ENCODE measurements at places on chromosomes 1 and 21. TPM values are rescaled to one million over a fixed set of nuclear protein-coding genes. Genes with fewer than 3 reads are reported as not detected.

DNA sequence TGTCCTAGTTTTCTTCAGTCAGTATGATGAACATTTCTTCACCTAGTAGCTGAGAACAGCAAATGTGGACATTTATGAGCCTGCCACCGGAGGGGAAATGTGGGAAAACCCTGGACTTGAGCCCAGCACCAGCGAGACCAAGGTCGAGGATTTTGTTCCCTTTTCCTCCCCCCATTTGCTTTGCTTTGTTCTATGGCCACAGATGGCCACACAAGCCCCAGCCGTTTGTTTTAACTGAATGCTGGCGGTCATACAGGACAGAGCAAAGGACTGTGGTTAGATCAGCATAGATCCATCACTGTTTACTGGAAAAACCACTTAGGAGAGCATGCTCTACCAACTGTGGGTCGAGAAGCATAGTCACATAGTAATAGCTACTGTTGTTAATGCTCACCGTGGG lies 20.9 kb downstream of the SH2D2A start:
- peaks cover 14% of the 10 kb centered on the region for H3K36me3 ChIP-seq
- no peak overlapping the region for H3K27ac ChIP-seq
- peaks cover 7% of the 10 kb centered on the region for H3K4me1 ChIP-seq
- DNase-seq = no peak

DNA sequence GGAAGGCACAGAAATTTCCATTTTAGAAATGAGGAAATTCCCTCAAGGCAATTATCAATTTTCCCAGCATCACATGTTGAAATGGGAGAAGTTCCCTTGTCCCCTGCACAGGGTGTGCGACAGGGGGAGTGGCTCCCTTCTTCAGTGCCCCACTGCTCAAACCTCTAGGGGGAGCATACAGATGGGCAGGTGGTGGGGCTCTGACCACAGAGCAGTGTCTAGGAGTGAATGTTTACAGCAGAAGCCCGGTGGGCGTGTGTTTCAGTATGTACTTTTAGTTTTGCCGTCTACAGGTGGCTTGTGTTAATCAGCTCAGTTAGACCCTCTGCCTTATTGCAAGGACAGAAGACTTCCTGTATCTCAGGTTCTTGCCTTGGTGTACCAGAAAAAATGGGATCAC lies 493.7 kb upstream of the PLXNA2 start:
- H3K27me3 ChIP-seq = peaks cover 4% of the 10 kb centered on the region
- no peak for DNase-seq
- H3K36me3 ChIP-seq = peaks cover 2% of the 10 kb centered on the region
- no peak overlapping the region for H3K27ac ChIP-seq

GRCh38 chr1:156504438-156504813 lies 3.9 kb upstream of the MEF2D start:
- H3K36me3 ChIP-seq = no peaks in the 10 kb centered on the region
- peak overlapping the region; percentile 52 for H3K4me3 ChIP-seq
- DNase-seq = no peak
- no peak overlapping the region for H3K27ac ChIP-seq
- no peaks in the 10 kb centered on the region for H3K27me3 ChIP-seq

Gene AMIGO1
- total RNA-seq = 7.2 TPM

Gene DPH2
- total RNA-seq = 32.7 TPM

DNA sequence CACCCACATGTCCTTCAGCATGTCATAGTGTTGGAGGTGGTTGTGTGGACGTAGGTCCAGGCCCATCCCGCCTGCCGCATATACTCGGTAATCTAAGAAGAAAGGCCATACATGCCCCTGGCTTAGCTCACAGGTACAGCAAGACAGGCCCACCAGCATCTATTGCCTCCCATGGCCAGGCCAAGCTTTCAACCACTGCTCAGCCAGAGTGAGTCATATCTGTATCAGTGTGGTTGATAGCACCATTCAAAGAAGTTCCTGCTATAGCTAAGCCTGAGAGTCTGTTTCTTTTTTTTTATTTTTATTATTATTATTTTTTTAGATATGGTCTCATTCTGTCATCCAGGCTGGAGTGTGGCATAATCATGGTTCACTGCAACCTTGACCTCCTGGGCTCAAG lies 17.0 kb downstream of the KLHDC8A start:
- peaks cover 15% of the 10 kb centered on the region for H3K4me1 ChIP-seq
- no peak for DNase-seq
- no peak overlapping the region for H3K27ac ChIP-seq
- no peak overlapping the region for H3K4me3 ChIP-seq
- H3K36me3 ChIP-seq = peaks cover 4% of the 10 kb centered on the region

DNA sequence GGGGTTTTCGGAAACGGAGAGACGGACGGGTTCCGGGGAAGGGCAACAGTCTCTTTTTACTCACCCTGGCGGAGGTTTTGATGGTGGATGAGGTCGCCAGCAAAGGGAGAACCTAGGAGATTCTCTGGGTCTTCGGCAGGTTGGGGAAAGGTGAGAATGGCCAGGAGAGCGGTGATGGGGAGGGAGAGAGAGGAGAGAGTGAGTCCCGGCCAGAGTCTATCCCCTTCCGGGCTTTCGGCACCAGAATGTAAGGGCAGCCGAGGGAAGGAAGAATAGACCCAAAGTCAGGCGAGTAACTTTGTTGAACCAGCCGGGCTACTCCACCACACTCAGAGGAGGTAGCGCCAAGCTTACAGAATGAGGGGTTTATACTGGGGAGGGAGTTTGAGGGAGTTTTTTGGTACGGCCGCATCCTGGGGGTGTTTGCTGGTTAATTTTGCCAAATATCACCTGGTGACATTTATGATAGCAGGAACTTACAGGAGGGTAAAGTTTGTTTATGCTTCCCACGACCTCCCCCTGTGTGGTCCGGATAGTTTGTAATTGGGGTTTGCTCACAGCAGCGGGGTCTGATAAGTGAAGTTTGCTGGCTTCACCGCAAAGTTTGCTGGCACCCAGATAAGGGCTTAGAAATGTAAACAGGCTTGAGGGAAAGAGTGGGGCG lies 141.1 kb upstream of the ETV3 start:
- H3K27ac ChIP-seq = no peak overlapping the region
- no peak overlapping the region for H3K4me3 ChIP-seq
- no peaks in the 10 kb centered on the region for H3K36me3 ChIP-seq
- peaks cover 35% of the 10 kb centered on the region for H3K27me3 ChIP-seq

DNA sequence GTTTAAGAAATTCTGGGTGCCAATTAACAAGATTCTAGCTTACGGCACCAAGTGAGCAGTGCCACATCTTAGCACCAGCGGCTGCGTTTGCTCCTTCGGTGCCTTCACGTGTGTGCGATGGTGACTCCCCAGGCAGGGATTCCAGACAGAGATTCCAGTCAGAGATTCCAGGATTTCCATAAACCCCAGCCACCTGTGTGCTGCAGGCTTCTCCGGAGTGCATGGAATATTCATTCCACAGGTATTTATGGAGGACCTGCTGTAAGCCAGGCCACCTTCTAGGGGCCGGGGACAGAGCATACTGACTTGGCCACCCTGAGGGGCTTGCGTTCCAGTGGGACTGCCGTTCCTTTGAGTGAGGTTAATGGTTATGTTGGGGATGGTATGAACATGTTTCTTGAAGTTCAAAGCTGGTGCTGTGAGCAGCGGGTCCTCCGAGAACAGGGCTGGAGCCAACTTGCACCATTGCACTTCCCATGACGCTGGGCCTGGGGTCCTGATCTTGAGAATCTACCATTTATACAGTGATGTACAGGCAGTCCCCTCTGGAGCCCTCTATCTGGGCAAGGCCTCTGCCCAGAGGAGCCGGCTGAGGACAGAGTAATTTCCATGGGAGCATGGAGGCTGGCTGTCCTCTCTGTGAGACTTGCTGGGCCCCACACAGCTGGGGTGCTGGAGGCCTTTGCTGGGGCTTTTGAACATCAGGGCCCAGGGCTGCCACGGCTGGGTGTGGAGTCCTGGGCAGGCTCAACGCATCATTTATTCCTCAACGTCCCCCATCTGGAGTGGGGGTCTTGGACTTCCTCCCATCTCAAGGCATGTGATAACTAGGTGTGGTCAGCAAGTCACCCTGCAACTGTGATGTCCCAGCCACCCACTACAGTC lies 58.8 kb upstream of the AJAP1 start:
- H3K27ac ChIP-seq = no peak overlapping the region
- no peaks in the 10 kb centered on the region for H3K36me3 ChIP-seq
- no peak for DNase-seq
- H3K27me3 ChIP-seq = peaks cover 2% of the 10 kb centered on the region
- no peaks in the 10 kb centered on the region for H3K4me1 ChIP-seq

- no peaks in the 10 kb centered on the region for H3K36me3 ChIP-seq
- H3K4me1 ChIP-seq = peaks cover 9% of the 10 kb centered on the region
- H3K27ac ChIP-seq = no peak overlapping the region
- DNase-seq = no peak
- H3K27me3 ChIP-seq = no peaks in the 10 kb centered on the region
Measured at GRCh38 chr1:182087304-182087703, 25.8 kb upstream of the ZNF648 start.

DNA sequence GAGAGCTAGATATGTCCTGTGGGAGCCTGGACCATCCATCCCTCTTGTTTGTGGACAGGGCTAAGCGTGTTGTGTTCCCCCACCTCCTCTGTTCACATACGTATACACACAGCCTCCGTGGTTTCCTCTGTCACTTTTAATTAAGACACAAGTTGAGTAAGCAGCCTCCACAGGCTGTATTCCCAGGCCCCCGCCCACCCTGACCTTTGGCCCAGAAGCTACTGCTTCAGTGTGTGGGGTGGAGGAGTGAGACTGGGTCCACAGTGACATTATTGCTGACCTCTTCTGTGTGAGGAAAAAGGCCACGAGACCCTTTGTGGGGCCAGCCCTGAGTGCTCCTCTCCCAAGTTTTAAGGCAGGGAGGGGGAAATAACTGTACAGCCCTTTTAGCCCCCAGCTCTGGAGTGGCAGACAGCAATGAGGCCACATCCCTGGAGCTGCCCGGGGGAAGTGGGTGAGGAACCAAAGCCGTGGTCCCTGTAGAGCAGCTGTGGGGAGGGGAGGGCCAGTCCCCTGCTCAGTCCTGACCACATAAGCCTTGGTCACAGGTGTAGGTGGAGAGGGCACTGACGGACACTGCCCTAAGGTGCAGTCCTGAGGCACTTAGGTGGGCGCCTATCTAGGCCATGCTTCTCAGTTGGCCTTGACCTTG lies 4.4 kb downstream of the ELOVL1 start:
- peaks cover 64% of the 10 kb centered on the region for H3K4me1 ChIP-seq
- peaks cover 36% of the 10 kb centered on the region for H3K36me3 ChIP-seq
- H3K27me3 ChIP-seq = no peaks in the 10 kb centered on the region
- H3K27ac ChIP-seq = no peak overlapping the region
- H3K4me3 ChIP-seq = peak overlapping the region; percentile 82
- no peak for DNase-seq

Gene TRIM62
- 8.6 TPM for total RNA-seq

- H3K27ac ChIP-seq = no peak overlapping the region
- H3K36me3 ChIP-seq = peaks cover 11% of the 10 kb centered on the region
- no peak overlapping the region for H3K4me3 ChIP-seq
- no peaks in the 10 kb centered on the region for H3K4me1 ChIP-seq
- DNase-seq = no peak
Measured at GRCh38 chr1:99749504-99750347, 16.7 kb downstream of the FRRS1 start.

DNA sequence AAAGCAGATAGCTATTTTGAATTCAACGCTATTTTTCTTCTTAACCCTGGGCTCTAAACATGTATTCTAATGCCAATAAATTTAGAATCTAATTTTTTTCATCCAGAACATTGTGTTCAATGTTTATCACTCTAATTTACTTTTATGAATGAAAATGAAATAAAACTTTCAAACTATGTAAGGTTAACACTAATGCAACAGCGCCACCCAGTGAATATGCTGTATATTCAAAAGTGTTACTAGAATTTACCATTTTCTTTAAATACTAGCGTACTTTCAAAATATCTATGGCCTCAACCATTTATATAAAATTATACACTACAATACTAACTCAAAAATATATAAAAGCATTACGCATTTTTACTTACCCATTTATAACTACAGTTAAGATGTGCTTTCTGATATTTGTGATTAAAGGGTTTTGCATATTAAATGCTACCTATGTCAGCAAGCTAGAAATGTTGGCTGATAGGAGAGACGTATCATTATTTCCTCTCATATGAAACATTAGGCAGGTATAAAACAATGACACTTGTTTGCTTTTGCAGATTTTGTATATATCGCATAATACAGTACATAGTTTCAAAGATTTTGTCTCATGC lies 5.9 kb upstream of the NUF2 start:
- peak overlapping the region; percentile 42 for H3K4me3 ChIP-seq
- H3K27ac ChIP-seq = no peak overlapping the region
- H3K27me3 ChIP-seq = no peaks in the 10 kb centered on the region
- DNase-seq = peak; percentile 41
- H3K36me3 ChIP-seq = no peaks in the 10 kb centered on the region

GRCh38 chr1:231921646-231922345 lies 295.2 kb downstream of the DISC1 start:
- no peak for DNase-seq
- H3K4me1 ChIP-seq = peaks cover 71% of the 10 kb centered on the region
- H3K36me3 ChIP-seq = no peaks in the 10 kb centered on the region
- H3K27ac ChIP-seq = peak overlapping the region; percentile 54

DNA sequence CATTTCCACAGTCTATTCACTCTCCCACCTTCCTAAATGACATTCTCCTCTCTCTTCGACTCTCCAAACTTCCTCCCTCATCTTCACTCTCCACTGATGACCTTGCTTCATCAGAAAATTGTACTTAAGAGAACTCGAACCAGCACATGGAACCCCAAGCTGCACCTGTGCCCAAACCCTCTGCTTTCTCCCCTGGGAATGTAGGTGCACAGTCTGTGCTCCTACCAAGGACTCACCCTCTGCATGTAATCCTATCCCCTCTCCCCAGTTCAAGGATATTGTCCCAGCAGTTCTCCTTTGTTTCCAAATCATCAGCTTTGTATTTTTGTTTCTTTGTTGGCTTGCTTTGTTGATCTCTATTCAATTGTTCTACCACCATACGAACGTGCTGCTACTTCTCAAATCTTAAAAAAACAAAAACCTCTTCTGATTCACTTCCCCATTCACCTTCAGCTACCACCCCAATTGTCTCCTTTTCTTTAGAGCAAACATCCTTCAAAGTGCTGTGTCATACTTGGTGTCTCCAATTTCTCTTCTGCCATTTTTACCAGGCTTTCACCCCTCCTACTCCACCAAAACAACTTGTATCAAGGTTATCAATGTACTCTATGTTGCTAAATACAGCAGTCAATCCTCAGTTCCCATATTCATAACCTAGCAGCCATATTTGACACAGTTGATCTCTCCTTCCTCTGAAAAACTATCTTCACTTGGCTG lies 26.8 kb downstream of the RAB3B start:
- peaks cover 5% of the 10 kb centered on the region for H3K27me3 ChIP-seq
- H3K4me3 ChIP-seq = no peak overlapping the region
- no peak overlapping the region for H3K27ac ChIP-seq
- no peak for DNase-seq
- no peaks in the 10 kb centered on the region for H3K4me1 ChIP-seq

GRCh38 chr1:24141311-24141997 lies 1.5 kb downstream of the IL22RA1 start:
- DNase-seq = no peak
- H3K36me3 ChIP-seq = no peaks in the 10 kb centered on the region
- peaks cover 11% of the 10 kb centered on the region for H3K27me3 ChIP-seq
- no peak overlapping the region for H3K4me3 ChIP-seq
- no peak overlapping the region for H3K27ac ChIP-seq

- H3K27ac ChIP-seq = no peak overlapping the region
- H3K27me3 ChIP-seq = no peaks in the 10 kb centered on the region
- DNase-seq = peak; percentile 16
- H3K36me3 ChIP-seq = no peaks in the 10 kb centered on the region
- no peak overlapping the region for H3K4me3 ChIP-seq
Measured at GRCh38 chr1:220123889-220124288, 30.0 kb downstream of the IARS2 start.
